ENCODE measurements at places on chromosomes 6 and 20.
A peak's percentile ranks its signal among the peaks of the same experiment; 100 is the strongest.

- no peak for DNase-seq
These were observed 42.4 kb downstream of the LCA5 start for GRCh38 chr6:79494841-79495240.

DNA sequence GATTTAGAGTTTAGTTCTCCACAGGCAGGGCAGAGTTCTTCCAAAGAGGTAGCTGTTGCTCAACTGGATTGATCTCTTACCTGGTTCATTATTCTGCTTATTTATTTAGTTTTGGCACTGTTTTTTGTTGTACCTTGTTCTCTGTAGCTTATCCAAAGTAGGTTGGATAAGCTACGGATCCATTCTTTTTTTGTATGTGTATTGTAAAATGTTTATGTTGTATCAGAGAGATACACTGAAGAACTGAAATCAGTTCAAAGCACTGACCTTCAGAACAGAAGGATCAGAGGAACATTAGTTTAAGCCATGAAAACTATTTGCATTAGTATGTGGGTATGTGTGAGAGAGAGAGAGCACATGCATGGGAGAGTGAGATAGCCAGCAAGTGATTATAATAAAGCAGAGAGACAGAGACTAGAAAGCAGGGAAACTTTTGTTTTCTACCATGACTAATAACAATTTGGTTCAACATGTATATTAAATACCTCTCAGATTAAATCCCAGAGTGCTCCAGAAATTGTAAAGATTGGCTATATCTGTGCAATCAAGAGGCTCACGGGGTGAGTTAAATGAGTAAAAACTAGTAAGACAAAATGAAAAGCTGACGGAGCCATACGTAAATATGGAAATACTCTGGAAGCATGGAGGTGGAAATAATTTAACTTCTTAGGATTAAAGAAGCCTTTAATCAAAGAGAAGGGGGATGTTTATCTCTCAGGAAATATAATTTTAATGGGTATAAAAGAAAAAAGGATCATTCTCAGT is 40.2 kb downstream of the ITCH start:
- no peak for DNase-seq

GRCh38 chr20:18688676-18689075 is 100.8 kb downstream of the DTD1 start:
- DNase-seq: no peak

- DNase-seq: peak; percentile 81
These were observed 56.1 kb upstream of the STMND1 start for GRCh38 chr6:17045581-17046322.

GRCh38 chr6:56902641-56903464 is 52.1 kb upstream of the BEND6 start:
- DNase-seq: peak; percentile 79

DNA sequence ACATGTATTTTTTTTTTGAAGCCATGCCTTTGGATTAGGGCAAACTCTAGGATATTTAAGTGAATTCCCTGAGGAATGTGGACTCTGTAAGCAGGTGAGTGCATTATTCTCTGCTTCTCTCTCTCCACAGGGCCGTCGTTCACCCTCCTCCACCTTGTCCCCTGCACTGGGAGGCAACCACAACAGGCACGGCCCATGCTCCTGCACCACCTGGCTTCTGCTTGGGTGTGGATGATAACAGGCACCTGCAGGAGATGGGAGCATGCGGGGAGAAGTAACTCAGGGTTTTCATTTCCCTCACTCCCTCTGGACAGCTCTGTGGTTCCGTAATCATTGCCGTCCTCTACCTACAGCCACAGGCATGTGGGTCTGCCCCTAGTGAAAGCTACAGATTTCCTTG is 43.4 kb downstream of the HLA-C start:
- DNase-seq: no peak

- DNase-seq: no peak
These were observed 124.1 kb downstream of the PREX1 start for GRCh38 chr20:48703511-48704219.

DNA sequence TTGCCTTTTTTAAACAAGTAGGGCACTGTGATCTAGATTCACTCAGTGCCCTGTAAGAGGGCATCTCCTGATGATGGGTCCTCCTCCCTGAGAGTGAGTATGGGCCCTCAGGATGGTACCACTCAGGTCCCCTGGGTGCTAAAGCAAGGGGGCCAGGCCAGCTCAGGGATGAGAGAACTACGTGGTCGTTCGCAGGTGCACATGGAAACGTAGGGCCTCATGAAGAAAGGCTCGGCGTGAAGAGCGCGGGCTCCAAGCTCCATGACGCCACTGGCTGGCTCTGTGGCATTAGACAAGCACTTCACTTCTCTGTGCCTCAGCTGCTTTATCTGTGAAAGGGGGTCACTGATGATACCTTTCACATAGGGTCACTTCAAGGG is 50.7 kb downstream of the SYNJ2 start:
- no peak for DNase-seq

Measured in amniotic epithelial cell (primary cell).